Sigmoid colon (tissue), 7 donors: ENCODE measurements at places on chromosomes 16 and 17. TPM values are rescaled to one million over a fixed set of nuclear protein-coding genes. Genes with fewer than 3 reads are reported as not detected.

The KRTAP4-3 gene
- not detected for total RNA-seq

The CFAP52 gene
- not detected for total RNA-seq

The HOXB1 gene
- total RNA-seq, result not detected

The NME1 gene
- total RNA-seq, result 18.6 TPM

The OR4D1 gene
- not detected for total RNA-seq

The NDRG4 gene
- 6.4 TPM for total RNA-seq
